ENCODE measurements at places on chromosomes 5 and 9.

GRCh38 chr9:91084896-91085516 is 276.7 kb downstream of the AUH start:
- no peak for DNase-seq

DNA sequence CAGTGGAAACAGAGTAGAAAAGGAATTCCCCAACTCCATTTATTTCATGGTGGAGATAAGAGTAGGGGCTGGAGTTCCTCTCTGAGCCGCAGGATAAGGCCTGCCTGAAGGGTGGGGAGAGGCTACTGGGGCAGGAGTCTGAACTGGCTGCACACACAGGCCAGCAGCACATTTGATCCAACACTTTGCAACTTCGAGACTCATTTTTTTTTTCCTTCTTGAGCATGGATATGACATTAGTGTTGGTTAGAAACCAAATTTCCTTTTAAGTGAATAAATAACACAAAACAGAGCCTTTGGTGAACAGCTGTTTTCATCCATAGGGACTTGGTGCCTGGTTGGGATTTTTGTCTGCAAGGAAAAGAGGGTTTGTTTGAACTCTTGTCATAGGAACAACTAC is 76.6 kb downstream of the RALGPS1 start:
- DNase-seq: no peak

- DNase-seq: no peak
These were observed 6.2 kb upstream of the CD180 start for GRCh38 chr5:67202828-67203227.

GRCh38 chr9:114414346-114414745 is 26.6 kb upstream of the AKNA start:
- DNase-seq: no peak

DNA sequence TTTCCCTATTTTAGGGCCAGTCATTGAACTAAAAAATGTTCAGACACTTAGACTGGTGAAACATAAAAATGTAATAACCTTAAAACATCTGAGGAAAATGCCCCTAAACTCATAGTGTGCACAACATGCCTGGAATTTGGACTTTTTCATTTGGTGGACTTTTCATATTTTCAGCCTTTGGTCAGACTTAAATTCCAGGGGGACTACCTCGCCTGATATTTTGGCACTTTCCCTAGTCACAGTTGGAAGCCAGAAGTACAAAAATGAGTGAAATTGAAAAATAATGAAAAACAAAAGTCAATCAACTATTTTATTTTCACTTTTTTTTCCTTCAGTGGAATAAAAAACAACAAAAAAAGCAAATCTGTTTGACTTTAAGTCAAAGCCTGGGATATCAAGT is 256.2 kb downstream of the ACTL7B start:
- no peak for DNase-seq

- DNase-seq: no peak
These were observed 203.9 kb upstream of the CDH9 start for GRCh38 chr5:27242258-27242626.

GRCh38 chr5:150519978-150520377 is 12.0 kb downstream of the NDST1 start:
- DNase-seq: no peak

DNA sequence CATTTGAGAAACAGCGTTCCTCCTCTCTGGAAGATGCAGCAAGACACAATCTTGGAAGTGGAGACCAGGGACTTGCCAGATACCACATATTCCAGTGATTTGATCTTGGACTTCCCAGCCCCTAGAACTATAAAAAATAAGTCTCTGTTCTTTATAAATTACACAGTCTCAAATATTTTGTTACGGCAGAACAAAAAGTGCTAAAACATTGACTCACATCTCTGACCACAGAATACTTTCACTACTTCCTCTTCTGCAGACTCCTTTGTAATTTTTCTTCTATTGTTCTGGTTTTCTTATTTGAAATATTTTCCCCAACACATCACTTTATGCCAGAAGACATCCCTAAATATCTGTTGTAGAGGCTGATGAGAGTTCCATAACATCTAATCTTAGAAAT is 706.1 kb upstream of the CDH18 start:
- no peak for DNase-seq

DNA sequence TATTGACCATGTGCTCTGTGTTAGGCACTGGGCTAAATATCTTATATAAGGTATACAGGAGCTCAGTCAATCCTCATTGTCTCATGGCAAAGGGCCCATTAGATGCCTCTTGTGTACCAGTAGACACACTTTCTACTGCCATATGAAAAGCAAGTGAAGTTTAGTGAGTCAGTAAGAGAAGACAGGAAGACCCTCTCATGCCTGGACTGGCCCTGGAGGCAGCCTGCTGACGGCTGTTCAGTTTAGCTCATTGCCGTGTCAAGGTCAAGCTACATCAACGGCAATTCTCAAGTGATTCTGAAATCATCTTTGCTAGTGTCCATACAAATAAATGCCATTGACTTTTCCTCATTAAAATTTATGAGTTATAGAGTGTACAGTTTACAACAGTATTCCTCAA is 237.9 kb downstream of the IRX1 start:
- no peak for DNase-seq

- DNase-seq: no peak
These were observed 1.3 kb downstream of the MAT2B start for GRCh38 chr5:163506726-163507125.

DNA sequence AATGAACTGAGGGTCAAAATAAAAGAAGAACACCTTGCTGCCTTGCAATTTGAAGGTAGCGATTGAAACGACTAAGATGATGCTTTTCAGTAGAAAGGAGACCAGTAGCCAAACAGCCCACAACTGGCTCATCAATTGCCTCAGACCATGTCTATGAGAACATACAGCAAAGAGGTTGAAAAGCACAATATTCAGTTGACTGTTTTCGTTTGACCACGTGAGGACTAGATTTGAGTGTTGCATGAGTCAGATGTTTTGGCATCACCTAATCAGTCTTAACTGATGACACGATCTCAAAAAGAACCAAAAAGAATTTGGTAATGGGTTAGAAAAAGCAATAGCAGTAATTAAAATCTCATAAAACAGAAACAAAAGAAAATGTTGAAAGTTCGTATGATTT is 82.7 kb upstream of the IL7R start:
- DNase-seq: no peak

DNA sequence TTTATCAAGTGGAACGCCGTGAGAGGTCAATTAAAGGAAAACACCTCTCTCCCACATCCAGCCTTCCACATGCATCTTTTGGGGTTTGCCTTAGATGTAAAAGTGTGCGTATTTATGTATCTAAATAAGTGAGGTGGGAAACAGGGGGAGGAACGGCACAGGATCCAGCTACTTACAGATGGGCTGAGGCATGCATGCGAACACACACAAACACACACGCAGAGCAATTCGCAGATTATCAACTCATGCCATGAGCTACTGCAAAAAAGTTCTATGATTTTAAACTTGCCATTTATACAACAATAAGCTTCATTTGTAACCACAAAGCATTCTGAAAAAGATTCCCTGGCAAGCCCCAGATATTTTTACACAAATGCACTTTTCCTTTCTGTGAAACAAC is 242.1 kb downstream of the BNC2 start:
- DNase-seq: no peak

GRCh38 chr9:21789541-21790037 is 12.8 kb upstream of the MTAP start:
- peak; percentile 64 for DNase-seq

- DNase-seq: no peak
These were observed 11.0 kb upstream of the NANS start for GRCh38 chr9:98045234-98046179.

GRCh38 chr5:4576908-4577307 is 563.2 kb upstream of the ADAMTS16 start:
- DNase-seq: no peak

DNA sequence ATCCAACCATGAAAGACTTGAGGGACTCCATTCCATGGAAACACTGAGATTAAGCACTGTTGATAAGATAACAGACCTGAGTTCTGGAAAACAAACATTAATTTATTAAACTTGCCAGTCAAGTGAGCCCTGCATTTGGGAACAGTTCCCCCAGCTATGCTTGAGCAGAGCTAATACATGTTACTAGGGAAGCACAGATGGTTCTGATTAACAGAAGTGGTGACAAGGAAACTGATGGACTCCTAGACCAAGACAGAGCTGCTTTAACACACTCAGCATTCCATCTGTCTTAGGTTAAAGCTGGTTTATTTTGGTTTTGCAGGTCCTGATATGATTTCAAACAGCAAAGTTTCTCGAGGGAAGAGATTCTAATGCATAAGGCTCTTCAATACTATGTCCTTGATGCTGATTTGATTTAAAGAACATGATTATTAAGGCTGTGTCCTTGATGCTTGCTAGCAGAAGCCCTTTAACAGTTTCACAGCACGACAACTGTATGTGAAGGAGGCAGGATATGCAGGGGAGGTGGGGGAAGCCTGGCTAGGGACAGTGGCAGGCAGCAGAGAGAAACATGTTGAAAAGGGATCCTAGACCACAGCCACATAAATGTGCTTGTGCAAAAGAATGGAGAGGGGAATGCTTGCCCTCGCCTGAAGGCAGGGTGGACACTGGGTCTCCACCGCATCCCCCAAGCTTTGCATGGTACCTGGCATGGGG is 66.2 kb downstream of the ACTBL2 start:
- DNase-seq: no peak

DNA sequence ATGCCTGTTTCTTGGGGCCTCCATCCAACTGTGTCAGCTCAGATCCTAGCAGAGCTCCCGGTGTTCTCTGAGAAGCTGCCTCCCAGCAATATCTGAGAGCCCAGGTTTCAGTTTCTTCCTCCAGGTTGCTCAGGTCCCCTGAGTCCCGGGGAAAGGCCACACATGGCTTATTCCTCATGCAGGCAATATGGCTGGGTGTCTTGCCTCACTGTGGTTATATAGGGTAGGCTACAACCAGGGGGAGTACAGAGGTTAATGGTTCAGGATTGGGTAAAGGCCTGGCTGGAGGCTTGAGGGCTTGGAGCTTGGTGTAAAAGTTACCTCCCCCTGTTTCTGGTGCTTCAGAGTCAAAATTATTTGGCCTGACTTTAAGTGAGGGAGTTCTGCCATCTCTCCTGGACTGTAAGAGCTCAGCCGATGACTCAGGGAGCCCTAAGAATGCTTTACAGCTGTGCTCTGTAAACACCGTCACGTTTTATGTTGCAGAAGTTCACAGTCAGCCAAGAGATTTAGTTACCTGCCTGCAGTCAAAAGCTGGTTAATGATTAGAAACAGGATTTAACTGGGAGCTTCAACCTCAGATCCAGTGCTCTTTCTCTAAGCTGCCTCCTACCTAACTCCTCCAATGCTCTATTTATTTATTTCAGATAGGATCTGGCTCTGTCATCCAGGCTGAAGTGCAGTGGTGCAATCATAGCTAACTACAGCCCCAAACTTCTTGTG is 24.3 kb upstream of the UBAP2 start:
- no peak for DNase-seq

DNA sequence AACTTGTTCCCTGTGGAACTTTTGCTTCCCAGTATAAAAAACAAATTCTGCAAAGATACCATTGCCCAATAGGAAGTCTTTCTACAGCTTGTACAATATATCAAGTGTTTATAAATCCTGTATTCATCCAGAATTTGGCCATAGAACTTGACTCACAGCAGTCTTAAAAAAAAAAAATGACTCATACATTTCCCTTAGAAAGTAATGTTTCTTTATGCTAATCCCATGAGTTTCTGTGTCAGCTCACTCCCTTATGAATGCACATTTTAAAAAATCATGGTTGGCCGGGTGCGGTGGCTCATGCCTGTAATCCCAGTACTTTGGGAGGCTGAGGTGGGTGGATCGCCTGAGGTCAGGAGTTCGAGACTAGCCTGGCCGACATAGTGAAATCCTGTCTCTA is 89.3 kb upstream of the DMRT1 start:
- no peak for DNase-seq

- DNase-seq: no peak
These were observed 110.8 kb upstream of the SLC30A5 start for GRCh38 chr5:68983043-68983442.

- no peak for DNase-seq
These were observed 81.1 kb downstream of the PDZD2 start for GRCh38 chr5:31720004-31720403.

DNA sequence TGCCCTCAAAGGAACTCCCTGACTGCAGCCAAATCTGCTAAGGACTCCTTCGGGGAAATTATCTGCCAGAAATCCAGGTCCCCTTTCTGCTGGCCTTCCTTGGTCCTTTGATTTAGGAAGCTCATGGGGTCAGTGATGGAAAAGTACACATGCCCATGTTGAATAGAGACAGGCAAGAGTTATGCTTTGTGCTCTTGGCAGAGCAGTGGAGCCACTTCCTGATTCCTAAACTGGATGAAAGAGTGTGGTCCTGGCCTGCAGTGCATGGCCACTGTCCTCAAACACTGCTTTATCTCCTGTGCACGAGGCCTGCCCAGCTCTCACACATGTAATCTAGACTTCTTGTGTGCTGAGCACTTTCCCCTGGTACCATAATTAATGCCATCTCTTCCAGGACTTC is 2.0 kb upstream of the EBF1 start:
- DNase-seq: no peak

DNA sequence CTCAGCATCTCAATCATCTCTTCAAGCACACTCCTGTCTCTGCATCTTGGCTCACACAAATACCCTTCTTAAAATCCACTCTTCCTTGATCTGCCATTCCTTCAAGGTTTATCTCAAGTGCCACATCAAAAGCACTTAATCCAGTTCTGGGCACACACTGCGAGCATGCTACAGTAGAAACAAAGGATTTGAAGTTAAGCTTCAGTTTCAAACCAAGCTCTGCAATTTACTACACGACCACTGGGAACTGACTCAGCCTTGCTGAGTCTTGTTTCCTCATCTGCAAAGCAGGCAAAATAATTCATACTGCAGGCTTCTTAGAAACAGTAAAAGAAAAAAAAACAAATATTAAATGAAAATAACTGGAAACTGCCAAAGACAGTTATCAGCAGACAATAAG is 50.5 kb upstream of the CTNNAL1 start:
- DNase-seq: no peak

DNA sequence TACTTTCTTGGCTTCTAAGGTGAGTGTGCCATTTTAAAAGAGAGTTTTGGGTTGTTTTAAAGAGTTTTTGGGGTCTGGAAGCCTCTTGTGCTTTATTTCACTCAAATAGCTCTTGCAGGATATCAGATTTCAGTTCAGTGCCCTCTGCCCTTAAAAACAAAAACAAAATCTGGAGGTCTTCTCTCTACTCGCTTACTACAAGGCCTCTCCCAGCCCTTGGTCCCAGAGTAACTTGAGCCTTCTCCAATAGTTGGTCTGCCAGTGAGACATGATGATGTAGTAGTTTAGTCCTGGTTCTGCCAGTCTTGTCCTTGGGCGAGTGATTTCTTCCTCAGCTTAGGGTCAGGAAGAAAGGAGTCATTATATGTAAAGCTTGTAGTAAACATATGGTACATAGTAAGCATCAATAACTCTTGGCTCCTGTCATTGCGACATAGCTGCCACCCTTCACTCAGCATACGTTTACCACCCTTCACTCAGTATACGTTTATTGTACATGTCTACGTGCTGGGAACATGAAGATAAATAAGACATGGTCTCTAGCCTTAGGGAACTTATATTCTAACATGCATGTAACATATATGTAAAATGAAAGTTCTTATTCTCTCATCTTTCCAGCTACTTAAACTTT is 147.6 kb downstream of the MAN2A1 start:
- no peak for DNase-seq

GRCh38 chr9:124549016-124549415 is 41.8 kb upstream of the NR5A1 start:
- DNase-seq: no peak

Measured in NCI-H1930 (cell line).